NCI-H1092 (cell line): ENCODE measurements at places on chromosomes 4 and X.

DNA sequence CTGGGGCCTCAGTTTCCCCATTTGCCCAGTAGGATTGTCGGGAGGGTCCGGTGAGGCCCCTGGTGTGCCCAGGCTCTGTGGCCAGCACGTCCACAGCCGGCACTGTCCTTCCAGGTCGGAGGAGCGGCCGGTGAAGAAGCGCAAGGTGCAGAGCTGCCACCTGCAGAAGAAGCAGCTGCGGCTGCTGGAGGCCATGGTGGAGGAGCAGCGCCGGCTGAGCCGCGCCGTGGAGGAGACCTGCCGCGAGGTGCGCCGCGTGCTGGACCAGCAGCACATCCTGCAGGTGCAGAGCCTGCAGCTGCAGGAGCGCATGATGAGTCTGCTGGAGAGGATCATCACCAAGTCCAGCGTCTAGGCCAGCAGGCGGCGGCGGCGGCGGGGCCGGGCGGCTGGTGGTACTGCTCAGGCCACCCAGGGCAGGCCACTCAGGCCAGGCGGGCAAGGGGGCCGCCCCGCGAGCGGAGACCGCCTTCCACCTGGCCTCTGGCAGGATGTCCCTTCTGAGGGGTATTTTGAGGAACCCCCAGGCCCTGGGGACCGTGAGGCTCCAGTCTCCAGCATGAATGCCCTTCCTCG lies 6.7 kb downstream of the MSANTD1 start:
- no peak for DNase-seq

- DNase-seq = no peak
Observed at GRCh38 chrX:20205927-20206708, 60.6 kb downstream of the RPS6KA3 start.

- DNase-seq = peak; percentile 21
Observed at GRCh38 chrX:115690511-115691216, 129.7 kb downstream of the PLS3 start.

DNA sequence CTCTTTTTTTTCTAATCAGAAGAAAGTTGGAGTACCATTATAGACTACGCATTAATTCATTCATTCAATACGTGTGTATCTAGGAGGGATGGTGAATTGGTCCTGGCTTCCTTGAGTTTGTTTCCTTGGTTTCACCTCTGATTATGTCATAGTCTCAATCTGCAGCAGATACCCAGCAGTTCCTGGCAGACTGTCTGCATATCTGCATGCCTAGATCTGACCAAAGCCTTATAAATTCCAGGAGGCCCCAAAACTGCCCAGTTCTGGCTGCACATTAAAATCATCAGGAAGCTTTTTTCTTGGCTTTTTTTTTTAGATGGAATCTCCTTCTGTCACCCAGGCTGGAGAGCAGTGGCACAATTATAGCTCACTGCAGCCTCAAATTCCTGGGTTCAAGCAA lies 27.2 kb upstream of the SLC34A2 start:
- no peak for DNase-seq

GRCh38 chr4:52750819-52751486 lies at the start of gene ERVMER34-1:
Gene ERVMER34-1 (minus strand): TSS chr4:52751425. CDS start chr4:52745520, 5,905 bp downstream.
- DNase-seq = no peak

DNA sequence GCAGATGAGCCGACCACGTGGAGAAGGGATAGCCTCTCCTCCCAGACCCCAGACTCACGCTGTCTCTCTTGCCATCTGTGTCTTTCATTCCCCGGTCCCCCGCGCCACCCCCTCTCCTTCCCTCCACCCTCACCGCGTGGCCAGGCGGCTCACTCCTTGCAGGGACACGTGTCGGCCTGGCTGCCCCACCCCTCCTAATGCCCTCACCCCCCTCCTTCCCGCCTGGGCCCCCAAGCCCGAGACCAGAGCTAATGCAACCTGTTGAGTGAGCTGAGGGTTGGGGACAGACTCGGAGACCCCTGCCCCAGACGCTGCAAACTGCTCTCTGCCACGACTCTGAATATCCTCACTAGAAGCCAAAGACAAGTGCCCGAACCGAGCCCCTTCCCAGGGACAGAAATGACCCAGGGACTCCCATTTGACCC lies 1.8 kb downstream of the SLC38A5 start:
- no peak for DNase-seq

GRCh38 chr4:114547340-114548134 lies 51.1 kb upstream of the UGT8 start:
- DNase-seq = no peak
